ENCODE measurements at places on chromosomes 13 and 19. TPM values are rescaled to one million over a fixed set of nuclear protein-coding genes. Genes with fewer than 3 reads are reported as not detected.

Gene DDX39A
- total RNA-seq: 117 TPM

Gene LYL1
- total RNA-seq: 0.23 TPM

Gene TMPRSS9
- 0.23 TPM for total RNA-seq

Gene FFAR2
- total RNA-seq: not detected

- no peaks in the 10 kb centered on the region for H3K4me1 ChIP-seq
- H3K36me3 ChIP-seq: no peaks in the 10 kb centered on the region
These were observed 28.2 kb downstream of the KCNC3 start for GRCh38 chr19:50300814-50301606.

DNA sequence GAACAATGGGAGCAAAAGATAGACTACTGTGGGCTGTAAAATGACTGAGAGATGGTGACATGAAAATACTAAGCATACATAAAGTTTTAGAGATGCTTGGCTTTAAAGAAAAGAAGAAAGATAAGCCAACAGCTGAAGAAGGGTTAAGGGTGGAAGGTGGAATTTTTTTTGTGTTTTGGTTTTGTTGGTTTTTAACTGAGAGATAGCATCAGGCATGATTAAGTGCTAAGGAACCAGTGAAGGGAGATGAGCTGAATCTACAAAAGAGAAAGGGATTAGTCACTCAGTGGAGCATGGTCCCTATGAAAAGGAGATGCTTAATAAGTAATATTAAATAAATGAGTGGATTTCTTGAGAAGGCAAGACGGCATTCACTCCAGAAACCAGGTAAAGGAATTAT, 12.5 kb upstream of the TBC1D4 start:
- no peak overlapping the region for H3K4me3 ChIP-seq
- no peak for DNase-seq
- H3K4me1 ChIP-seq: no peaks in the 10 kb centered on the region
- no peaks in the 10 kb centered on the region for H3K36me3 ChIP-seq
- H3K27ac ChIP-seq: no peak overlapping the region

DNA sequence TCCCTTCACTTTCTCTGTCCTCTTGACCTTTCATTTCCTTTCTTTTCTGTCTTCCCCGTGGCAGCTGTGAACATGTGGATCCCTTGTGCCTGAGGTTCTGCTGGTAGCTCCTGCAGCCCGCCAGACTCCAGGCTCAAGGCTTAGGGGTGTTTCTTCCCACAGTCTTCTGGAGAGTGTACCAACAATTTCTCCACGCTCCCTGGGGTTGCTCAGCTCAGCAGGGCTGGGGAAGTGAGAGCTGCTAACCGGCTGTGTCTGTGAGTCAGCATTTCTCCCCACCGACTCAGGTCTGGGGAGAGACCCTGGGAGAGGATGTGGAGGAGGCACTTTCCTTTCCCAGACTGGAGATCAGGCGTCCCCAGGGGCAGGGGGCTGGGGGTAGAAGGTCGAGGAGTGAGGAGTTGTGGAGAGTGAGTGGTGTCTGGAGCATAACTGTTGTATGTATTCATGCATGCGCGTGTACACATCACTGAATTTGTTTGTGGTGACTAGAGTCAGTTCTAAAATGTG, 193.6 kb downstream of the KCNRG start:
- H3K4me3 ChIP-seq: peak overlapping the region; percentile 26
- no peaks in the 10 kb centered on the region for H3K27me3 ChIP-seq
- H3K27ac ChIP-seq: peak overlapping the region; percentile 97
- peak; percentile 13 for DNase-seq
- H3K4me1 ChIP-seq: peaks cover 2% of the 10 kb centered on the region

DNA sequence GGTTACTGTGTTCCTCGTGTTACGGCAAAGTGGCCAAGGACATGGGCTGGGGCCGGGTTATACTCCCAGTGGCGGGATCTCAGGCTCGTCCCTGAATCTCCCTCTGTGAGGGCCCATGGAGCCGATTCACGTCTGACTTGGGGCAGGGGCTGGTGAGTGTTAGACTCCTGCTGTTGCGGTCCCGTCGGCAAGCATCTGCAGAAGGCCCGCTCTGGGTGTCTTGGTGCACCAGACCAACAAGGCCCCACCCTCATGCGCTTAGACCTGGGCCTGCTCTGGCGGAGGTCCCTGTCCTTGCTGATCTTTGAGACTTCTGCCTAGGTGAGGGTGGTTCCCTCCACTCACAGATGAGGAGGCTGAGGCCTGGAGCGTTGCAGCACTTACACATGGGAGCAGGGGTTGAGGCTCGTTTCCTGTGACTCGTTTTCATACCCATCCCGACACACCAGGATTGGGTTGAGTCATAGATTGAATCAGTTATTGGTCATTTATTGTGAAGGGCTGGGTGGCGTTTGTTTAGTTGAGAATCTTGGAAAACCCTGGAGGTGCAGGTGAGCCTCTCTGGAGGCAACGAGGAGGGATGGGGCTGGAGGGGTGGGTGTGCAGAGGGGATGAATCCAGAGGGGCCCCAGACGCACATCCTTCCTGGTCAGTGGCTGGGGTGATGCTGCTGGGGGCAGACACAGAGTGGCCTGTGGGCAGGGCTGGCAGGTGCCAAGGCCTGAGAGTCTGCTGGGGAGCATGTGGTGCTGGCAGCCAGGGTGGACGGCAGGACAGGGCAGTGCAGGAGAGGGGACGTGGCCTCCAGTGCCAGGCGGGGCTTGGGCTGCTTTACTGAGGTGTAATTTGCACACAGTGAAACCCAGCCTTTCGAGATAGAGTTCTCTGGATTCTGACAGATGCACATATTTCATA, 4.6 kb downstream of the EPN1 start:
- peaks cover 40% of the 10 kb centered on the region for H3K4me1 ChIP-seq
- peaks cover 29% of the 10 kb centered on the region for H3K36me3 ChIP-seq
- no peak overlapping the region for H3K4me3 ChIP-seq

DNA sequence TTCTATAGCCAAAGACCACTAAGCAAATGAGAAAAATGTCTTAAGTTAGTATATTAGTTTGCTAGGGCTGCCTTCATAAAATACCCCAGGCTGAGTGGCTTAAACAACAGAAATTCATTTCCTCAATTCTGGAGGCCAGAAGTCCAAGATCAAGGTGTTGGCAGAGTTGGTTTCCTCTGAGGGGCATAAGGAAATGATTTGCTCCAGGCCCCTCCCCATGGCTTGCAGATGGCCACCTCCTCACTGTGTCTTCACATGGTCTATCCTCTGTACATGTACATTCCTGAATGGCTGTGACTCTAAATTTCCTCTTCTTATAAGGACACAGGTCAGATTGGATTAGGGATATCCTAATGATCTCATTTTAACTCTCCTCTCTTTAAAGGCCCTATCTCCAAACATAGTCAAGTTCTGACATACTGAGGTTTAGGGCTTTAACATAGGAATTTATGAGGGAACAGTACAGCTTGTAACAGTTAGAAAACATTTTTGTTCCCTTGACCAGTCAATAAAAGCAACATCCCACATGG, 307.4 kb downstream of the DIAPH3 start:
- H3K27me3 ChIP-seq: no peaks in the 10 kb centered on the region
- H3K36me3 ChIP-seq: no peaks in the 10 kb centered on the region
- H3K27ac ChIP-seq: no peak overlapping the region
- DNase-seq: no peak
- no peaks in the 10 kb centered on the region for H3K4me1 ChIP-seq

DNA sequence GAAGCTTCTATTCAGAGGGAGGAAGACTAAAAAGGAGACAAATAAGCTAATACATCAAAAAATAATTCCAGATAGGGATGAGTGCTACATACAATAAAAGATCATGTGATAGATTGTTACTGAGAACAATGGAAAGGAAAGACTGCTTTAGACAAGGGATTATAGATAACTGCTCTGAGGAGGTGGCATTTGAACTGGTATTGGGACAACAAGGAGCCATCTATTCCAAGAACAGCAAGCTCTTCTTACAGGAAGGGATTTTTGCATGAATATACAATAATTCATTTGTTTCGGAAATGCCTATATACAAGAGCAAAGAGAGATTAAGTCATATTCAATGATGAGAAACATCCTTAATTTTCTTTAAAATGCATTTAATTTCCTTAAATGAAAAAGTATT, 540.5 kb upstream of the KLF12 start:
- no peaks in the 10 kb centered on the region for H3K36me3 ChIP-seq
- no peak overlapping the region for H3K27ac ChIP-seq
- no peaks in the 10 kb centered on the region for H3K4me1 ChIP-seq

All from Panc1 (cell line).